ENCODE measurements at places on chromosomes 1 and 21.

- DNase-seq: peak; percentile 19
These were observed 486 bp downstream of the NIPAL3 start for GRCh38 chr1:24415910-24416665.

GRCh38 chr1:10733474-10734366 is 62.7 kb downstream of the CASZ1 start:
- no peak for DNase-seq

GRCh38 chr1:95957748-95958147 is 723.7 kb downstream of the RWDD3 start:
- peak; percentile 34 for DNase-seq

- no peak for DNase-seq
These were observed 262.0 kb upstream of the CXADR start for GRCh38 chr21:17250778-17251241.

GRCh38 chr21:18334066-18334465 is 69.5 kb downstream of the TMPRSS15 start:
- DNase-seq: peak; percentile 55

- DNase-seq: no peak
These were observed 7.7 kb downstream of the NTMT2 start for GRCh38 chr1:170153417-170153816.

DNA sequence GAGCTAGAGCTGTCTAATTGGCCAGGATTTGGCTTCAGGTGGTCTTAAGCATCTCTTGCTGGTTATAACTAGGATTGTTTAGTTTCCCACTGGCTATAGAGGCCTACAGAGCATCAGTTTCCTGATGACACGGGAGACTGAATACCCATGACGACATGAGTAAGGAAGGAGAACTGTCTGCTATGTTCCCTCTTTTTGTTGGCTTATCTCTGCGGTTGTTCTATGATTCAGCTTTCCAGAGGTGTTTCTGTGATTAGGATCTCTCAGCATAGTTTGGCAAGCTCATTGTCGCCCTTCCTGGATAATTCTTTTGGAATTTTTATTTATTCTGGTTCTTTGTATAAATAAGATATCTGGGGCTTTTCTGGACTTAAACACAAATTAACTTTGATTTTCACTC is 163.4 kb downstream of the OLFM3 start:
- DNase-seq: no peak

DNA sequence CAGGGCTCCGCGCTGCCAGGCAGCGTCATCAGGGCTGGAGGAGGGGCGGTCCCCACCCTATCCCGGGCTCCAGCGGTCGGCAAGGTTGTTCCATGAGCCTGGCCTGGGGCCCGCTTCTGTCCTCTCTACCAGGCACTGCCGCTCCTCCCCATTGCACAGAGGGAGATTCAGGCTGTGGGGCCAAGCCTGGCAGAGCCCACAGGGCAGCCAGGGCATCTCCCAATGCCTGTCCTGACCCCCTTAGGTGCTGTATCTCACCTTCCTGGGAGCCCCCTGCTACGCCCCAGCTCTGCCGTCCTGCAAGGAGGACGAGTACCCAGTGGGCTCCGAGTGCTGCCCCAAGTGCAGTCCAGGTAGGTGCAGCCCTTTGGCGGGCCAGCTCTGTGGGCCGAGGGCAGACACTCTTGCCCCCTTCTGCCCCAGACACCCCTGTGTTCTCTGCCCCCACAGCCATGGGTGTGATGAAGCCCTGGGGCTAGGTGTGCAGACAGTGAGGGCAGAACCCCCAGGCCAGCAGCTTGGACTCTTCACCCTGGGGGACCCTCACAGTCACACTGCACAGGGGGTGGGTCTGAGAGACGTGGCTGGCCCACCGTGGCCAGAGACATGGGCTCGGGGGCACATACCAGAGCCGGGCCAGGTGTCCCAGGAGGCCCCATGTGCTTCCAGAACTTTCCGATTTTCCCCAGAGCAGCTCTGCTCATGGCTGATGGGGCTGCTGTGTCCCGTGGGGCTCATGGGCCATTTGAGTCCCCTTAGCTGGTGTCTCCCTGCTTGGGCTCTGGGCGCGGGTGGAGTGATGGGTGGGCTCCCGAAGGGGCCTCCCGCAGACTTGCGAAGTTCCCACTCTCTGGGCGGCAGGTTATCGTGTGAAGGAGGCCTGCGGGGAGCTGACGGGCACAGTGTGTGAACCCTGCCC is 1.6 kb downstream of the TNFRSF14 start:
- no peak for DNase-seq

DNA sequence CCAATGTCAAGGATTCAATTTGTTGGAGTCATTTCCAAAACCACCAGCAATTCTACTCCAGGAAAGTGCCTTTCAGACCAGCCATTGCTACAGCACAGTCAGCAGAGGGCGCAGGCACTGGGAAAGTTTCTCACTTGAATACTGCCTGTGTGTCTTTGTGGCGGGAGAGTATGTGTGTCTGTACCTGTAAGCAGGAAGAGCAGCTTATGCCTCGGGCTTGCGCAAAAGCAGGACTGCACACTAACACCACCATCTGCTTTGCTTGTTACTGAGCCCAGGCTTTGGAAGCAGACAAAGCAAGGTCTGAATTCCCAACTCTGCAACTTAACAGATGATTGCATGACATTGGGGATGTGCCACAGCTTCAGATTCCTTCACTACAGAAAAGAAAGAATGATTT is 7.0 kb upstream of the CTSE start:
- peak; percentile 63 for DNase-seq

- no peak for DNase-seq
These were observed 137.4 kb downstream of the KIF26B start for GRCh38 chr1:245292141-245292540.

- DNase-seq: peak; percentile 50
These were observed 7.0 kb downstream of the TCHH start for GRCh38 chr1:152107984-152108881.

DNA sequence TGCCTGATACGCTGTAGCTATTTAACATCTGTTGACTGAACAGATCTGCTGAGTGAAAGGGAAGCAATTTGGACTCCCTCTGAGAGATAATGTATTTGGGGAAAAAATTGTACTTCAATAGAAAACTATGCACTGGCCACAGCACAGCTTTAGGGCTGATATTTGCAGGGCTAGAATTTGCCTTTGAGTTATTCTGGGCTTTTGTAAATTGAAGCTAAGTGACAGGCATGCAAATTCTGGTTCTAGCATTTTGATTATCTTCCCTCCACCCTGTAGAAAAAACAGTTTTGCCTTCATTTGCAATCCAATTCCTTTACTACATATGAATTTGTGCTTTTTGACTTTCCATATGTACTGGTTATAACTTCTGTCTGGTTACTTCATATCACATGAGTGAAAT is 7.9 kb downstream of the KYAT3 start:
- no peak for DNase-seq

GRCh38 chr1:192916021-192916420 is 107.2 kb downstream of the RGS2 start:
- no peak for DNase-seq

- peak; percentile 56 for DNase-seq
These were observed 780 bp downstream of the HIVEP3 start for GRCh38 chr1:41917835-41918449.

- DNase-seq: no peak
These were observed 6.1 kb downstream of the AGTRAP start for GRCh38 chr1:11741919-11742558.

DNA sequence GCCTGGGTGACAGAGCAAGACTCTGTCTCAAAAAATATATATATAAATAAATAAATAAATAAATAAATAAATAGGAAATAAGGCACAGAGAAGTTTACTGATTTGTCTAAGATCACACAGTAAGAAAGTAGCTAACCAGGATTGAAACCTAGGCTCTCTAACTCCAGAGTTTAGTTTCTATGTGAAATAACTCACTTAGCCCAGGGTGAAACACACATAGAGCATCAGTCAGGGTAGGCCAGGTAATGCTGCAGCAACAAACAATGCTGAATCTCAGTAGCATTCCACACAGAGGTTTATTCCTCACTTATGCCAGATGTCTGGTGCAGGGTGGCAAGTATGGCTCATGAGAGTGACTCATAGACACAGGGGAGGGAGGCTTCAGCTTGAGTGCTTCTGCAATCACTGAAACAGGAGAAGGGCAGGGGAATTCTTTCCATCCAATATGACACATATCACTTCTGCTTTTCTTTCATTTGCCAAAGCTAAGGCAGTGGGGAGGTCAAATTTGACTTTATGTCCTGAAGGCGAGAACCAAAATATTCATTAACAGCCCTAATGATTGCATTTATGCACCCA is 37.1 kb upstream of the KANK4 start:
- DNase-seq: peak; percentile 86

DNA sequence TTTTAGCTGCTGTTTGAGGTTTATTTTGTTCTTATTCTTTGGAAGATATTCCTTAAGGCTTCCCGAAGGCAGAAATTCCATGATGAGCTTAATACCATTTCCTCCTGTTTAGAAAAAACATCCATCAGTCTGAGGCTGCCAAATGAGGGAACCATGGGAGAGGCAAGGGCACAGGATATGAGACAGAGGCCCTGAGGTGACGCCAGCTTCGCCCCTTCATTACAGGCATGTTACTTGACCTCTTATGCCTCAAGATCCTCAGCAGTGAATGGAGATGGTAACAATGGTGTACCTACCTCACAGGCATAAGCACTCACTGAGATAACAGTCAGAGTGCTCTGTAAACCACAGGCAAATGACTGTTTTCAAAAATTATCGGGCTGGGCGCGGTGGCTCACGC is 93.6 kb downstream of the RAVER2 start:
- no peak for DNase-seq

- DNase-seq: no peak
These were observed 26.6 kb upstream of the RGS13 start for GRCh38 chr1:192609110-192610079.

- DNase-seq: no peak
These were observed 39.7 kb downstream of the KCNJ6 start for GRCh38 chr21:37876561-37876960.

DNA sequence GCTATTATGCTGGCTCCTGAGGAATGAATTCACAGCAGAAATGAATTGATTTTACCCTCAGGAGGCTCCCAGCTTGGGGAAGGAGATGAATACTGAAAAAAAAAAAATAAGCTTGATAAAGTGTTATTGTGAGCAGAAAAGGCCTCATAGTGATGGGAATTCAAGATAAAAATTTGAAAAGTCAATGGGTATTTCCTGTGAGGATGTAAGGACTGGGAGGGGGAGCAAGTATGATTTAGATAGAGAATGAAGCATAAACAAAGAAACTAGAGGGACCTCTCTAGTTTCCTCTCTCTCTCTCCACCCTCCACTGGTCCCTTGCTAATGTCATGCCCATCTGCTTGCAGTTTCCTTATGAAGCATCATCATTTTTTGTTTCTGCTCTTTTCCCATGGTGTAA is 439.0 kb upstream of the PLXNA2 start:
- no peak for DNase-seq

DNA sequence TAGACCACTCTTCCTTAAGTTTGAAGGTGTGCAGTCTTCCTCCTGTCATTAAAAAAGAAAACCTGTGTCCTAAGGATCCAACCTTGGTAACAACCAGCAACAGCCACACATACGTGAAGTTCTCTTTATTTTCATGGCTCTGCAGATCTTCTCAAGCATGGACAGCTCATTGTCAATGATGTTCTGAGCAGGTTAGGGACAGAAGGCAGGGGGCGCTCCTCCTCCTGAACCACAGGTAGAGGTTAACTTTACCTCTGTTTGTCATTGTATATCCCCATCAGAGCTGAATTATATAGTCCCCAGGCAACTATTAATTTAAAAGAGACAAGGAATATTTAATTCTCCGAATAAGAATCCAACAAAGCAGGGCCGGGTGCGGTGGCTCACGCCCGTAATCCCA is 52.5 kb upstream of the CR2 start:
- DNase-seq: no peak

GRCh38 chr1:207789792-207790787 is 38.2 kb downstream of the CD46 start:
- peak; percentile 14 for DNase-seq

- DNase-seq: peak; percentile 72
These were observed 501.0 kb upstream of the USP24 start for GRCh38 chr1:55716151-55716550.

DNA sequence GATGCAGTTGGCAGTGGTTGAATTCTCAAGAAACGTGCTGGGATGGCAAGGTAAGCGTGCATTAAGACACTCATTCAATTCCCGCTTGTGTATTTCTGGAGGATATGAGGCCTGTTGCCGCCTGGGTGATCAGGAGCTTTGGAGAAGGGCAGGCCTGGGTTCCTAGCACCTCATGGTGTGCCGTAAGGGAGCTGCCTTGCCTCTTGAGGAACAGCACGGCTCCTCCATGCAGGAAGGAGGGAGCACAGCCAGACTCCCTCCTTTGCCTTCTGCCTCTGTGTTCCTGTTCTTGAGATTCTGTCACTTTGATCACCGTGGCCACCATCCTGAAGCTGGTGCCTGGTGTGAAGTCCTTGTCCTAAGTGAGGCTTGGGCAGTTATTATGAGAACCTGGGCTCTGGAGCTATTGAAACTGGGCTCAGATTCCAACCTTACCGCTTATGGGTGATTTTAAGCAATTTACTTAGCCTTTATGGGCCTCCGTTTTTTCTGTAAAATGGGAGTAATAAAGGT is 18.3 kb downstream of the SLFNL1 start:
- DNase-seq: no peak

- no peak for DNase-seq
These were observed 8.3 kb downstream of the RAB4A start for GRCh38 chr1:229279242-229279641.

- peak; percentile 85 for DNase-seq
These were observed 33.9 kb downstream of the SPSB1 start for GRCh38 chr1:9326596-9326995.

DNA sequence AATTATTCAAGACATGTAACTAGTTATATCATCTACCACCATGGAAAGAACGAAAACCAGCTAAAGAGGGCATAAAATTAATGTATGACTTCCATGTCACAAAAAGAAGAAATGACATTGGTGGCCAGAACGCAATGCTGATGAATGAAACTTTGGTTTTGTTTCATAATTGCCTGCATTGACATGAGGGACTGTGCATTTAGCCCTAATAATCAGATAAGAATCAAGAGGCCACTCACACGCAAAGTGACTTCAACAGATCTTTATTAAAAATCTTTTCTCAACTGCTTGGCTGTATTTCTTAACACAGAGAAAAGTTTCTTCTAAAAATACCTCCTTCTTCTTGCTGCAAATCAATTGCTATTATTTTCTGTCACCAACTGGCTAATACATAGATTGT is 184.7 kb upstream of the RUNX1 start:
- DNase-seq: no peak

DNA sequence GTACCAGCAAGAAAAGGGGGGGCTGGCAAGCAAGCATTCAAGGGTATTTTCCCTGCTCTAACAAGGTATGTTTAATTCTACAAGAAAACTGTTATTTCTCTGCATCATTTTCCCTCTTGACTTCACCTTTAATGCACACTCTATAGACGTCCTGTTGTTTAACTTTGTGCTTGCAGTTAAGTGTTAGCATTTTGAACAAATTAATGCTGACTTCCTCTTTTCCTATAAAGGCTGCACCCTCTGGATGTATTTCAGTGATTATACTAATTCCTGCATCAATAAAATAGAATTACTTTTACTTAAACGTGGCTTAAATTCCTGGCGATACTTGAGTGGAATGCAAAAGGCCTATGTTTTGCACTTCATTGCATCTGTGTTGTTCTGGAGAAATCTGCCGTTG is 183.3 kb downstream of the KCNJ6 start:
- no peak for DNase-seq

GRCh38 chr1:153670257-153670858 is 435 bp downstream of the ILF2 start:
- no peak for DNase-seq

GRCh38 chr1:64912191-64912590 is 54.2 kb downstream of the JAK1 start:
- DNase-seq: no peak

Measured in fibroblast of skin of right biceps (primary cell).